Hematopoietic multipotent progenitor cell (in vitro differentiated cells): ENCODE measurements at places on chromosomes 13 and 19.

DNA sequence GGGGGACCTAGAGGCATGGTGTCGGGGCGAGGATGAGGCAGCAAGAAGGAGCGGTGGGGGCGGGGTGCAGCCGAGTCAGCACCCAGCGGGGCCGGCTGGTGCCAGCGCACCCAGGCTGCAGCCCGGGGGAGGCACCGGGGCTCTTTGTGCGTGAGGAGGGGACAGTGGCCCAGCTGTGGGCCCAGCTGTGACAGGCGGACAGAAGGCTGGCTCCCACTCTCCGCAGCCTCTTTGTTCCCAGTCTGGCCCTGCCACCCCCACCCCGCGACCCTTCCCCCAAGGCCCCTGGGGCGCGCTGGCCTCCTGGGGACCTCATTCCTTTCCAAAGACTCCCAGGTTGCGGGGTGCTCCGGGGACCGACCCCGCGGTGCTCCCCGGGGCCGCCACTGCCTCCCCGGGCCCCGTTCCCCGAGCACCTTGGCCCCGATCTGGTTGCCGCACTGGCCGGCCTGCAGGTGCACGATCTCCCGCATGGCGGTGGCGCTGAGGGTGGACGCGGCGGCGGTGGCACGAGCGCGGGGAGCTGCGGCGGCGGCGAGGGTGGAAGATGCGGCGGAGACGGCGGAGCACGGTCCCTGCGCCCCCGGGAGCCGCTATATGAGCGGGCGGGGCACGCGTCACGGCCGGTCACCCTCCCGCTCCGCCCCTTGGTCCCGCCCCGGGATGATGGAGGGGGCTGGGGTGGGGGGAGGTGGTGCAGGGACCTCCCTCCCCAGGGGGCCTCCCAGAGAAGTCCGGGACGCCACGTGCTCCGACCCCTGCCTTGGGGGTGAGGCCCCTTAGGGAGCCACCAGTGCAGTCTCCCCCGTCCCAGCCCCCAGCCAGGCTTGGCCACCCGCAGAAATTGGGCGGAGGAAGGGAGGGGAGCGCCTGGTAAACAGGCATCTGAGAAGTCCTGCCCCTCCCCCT lies at the start of gene TUBB4A:
Gene TUBB4A (minus strand): TSS at position 570 of the 909 bp plus-strand sequence. CDS start 97 bp downstream, at position 473.
- DNase-seq = no peak

GRCh38 chr19:35379992-35380391 lies 9.1 kb downstream of the GPR42 start:
- DNase-seq = no peak

DNA sequence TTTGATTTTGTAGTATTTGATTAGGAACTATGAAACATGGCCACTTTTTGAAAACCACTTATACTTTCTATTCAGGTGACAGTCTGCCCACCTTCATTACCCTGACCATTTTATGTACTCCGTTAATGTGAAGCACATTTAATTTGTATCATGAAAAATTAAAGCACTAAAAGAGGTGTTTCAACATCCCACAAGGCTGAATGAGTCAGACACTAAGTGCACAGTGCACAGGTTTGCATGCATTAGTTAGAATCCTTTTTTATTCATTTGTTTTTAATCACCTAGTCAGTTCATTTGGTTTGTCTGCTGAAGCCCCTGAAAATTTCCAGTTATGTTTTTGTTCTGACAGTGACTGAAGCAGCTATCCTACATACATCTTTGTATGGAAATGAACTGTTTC lies 271.0 kb downstream of the SLITRK5 start:
- no peak for DNase-seq

- no peak for DNase-seq
These were observed 1229.0 kb downstream of the PCDH9 start for GRCh38 chr13:66001140-66001539.

- DNase-seq = no peak
These were observed at the start of gene EPS8L1 for GRCh38 chr19:55075371-55075998. EPS8L1 (plus strand) TSS chr19:55075869; CDS start chr19:55076445, 576 bp downstream.

DNA sequence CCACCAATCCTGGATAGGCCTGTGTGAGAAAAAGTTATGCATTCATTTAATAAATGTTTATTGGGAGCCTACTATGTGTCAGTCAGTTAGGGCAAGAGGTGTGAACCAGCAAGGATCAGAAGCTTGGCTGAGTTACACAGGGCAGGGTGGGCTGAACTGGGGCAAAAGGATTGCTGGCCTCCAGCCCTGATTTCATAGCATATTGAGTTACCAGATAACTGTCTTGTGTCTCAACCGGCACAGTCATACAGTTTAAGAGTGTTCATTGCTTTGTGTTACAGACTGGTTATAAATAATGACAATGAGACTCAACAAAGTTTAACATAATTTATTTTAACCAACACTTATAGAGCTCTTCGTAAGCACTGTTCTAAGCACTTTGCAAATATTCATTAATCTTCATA lies 253.8 kb downstream of the DLEU7 start:
- no peak for DNase-seq

DNA sequence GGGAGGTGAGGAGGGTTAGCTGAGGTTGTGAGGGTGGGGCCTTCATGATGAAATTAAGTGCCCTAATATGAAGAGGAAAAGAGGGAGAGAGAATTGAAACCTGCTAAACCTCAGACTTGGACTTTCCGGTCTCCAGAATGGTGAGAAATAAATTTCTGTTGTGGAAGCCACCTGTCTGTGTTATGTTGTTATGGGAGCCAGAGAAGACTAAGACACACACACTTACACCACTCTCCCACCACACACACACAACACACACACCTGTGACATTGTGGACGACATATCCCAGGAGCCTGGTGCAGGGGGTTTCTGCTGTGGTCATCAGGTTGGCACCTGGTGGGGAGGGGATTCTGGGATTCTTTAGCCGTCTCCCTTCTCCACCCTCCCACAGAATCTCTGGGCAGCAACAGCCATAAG lies 14.0 kb downstream of the KLK4 start:
- DNase-seq = no peak

- no peak for DNase-seq
These were observed 242.5 kb upstream of the GPC6 start for GRCh38 chr13:92984151-92984550.

DNA sequence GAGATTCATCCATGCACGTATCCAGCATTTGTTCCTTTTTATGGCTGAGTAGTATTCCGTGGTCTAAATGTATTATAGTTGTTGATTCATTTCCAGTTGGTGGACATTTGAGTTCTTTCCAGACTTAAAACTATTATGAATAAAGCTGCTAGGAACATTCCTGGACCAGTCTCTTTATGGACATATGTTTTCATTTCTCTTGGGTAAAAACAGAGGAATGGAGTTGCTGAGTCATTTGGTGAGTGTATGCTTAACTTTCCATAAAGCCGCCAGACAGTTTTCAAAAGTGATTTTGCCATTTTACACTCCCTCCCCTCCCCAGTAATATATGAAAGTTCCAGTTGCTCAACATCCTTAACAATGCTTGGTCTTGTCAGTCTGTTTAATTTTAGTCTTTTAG lies 116.4 kb downstream of the TSHZ3 start:
- DNase-seq = no peak

GRCh38 chr13:50124536-50125303 lies 109.5 kb downstream of the KCNRG start:
- peak; percentile 88 for DNase-seq

- DNase-seq = no peak
These were observed 79.3 kb downstream of the PTPRS start for GRCh38 chr19:5261156-5261890.

GRCh38 chr13:84430446-84430845 lies 548.2 kb upstream of the SLITRK1 start:
- no peak for DNase-seq

- no peak for DNase-seq
These were observed 20.3 kb downstream of the XPO4 start for GRCh38 chr13:20882206-20882605.

- no peak for DNase-seq
These were observed 46.5 kb upstream of the RCBTB2 start for GRCh38 chr13:48579165-48579918.

DNA sequence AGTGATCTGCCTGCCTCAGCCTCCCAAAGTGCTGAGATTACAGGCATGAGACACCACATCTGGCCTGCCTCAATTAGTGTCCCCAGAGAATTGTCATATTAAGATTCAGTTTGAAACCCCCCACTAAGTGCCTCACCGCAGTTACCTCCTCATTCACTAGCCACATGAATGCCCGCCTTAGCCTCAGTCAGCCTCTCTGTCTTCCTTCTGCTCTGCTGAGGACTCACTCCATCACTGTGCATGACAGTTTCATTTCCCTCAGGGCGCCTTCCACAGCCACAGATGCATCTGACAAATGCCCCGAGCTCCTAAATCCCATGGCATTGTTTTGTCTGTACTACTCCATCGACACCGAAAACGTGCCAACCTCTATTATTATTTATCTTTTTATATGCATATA lies 23.3 kb downstream of the MIPEP start:
- DNase-seq = no peak

- no peak for DNase-seq
These were observed 1.9 kb downstream of the GTPBP3 start for GRCh38 chr19:17339088-17339741.

DNA sequence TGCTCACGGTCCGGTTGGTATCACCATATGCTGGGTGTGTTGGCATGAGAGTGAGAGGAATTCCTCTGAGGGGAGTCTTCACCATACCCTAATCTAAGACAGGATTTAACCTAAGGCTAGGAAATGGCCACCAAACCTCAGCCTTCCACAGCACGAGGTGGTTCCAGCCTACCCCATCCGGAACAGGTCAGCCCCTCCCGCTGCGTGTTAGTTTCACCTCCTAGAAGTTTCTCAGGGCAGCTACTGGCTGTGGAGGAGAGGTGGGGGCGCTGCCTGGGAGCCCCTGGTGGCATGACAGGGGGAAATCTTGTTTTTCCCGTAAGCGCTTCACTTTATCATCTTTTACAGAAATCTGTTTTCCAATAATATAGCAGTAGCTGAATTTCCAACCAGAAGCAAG lies 55.1 kb downstream of the RGCC start:
- no peak for DNase-seq

DNA sequence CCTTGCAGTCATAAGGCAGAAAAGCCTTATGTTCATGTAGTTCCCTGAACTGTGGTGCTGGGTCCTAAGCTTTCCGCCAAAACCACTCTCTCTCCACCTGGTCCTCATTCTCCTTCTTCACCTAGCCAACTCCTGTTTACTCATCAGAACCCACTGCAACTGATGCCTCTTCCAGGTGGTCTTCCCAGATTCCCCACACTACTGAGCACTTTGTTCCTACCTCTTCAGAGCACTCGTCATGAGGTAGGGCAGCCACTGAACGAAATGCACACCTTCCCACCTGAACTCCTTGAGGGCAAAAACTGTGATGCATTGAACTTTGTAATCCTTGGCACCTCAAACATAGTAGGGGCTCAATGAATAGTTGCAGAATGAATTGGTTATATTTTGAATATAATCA lies 100.4 kb downstream of the DOCK9 start:
- DNase-seq = no peak

- peak; percentile 54 for DNase-seq
These were observed 53.2 kb downstream of the GPR12 start for GRCh38 chr13:26707122-26708006.

GRCh38 chr13:79190932-79191331 lies 215.1 kb downstream of the RBM26 start:
- no peak for DNase-seq

GRCh38 chr13:33543631-33544265 lies 258.2 kb upstream of the STARD13 start:
- no peak for DNase-seq
